ENCODE measurements at places on chromosomes 3 and 15.

GRCh38 chr15:33032053-33032452, 162.5 kb downstream of the FMN1 start:
- no peak for DNase-seq

GRCh38 chr3:133505813-133506212, 67.7 kb upstream of the CDV3 start:
- DNase-seq, result no peak

DNA sequence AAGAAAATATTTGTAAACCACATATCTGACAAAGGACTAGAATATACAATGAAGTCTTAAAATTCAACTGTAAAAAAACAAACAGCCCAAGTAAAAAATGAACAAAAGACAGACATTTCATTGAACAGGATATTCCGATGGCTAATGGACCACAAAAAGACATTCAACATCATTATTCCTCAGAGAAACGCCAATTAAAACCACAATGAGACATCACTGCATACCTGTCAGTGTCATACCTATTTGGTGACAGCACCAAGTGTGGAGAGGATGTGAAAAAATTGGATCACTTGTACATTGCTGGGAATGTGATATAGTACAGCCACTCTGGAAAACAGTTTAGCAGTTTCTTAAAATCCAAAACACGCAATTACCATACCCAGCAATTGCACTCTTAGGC, 29.9 kb upstream of the TJP1 start:
- no peak for DNase-seq

DNA sequence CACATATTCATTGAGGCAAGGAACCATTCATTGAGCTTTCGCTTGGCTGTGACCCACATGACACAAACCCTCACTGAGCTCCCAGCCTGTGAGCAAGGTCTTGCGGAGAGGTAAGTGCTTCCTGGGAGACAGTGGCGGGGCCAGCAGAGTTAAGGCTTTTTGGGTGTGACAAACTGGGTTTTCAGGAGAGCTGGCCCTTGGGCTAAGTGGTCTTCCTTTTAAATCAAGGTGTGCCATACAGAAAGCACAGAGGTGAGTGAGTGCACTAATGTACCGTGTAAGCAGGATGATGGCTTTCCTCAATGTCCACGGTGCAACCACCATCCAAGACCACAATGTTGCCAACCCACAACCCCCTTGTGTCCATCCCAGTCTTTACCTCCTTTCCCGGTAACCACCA, 28.6 kb downstream of the POMGNT2 start:
- DNase-seq, result no peak

DNA sequence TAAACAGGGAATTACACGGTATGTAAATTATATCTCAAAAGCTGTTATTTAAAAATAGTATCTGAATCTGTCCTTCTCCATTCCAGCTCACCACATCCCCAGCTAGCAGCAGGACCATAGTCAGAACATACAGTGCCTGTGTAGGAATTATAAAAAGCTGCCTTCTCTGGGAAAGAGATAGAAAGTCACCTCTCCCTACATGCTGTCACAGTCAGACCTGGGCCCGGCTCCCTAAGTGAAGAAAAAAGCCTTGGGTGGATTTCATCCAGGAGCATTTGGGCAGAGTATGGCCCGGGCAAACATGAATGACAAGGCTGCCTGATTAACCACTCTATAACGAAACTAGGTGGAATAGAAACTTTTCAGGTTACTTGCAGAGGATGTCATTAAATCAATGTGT, 144.1 kb downstream of the CNTN3 start:
- no peak for DNase-seq
